Stimulated activated CD4-positive, alpha-beta T cell treated with anti-CD3 and anti-CD28 coated beads, Interleukin-1b, Interleukin-23, amount 100 ng/mL, for 24 hours (primary cell): ENCODE measurements at places on chromosomes 3 and 15.

DNA sequence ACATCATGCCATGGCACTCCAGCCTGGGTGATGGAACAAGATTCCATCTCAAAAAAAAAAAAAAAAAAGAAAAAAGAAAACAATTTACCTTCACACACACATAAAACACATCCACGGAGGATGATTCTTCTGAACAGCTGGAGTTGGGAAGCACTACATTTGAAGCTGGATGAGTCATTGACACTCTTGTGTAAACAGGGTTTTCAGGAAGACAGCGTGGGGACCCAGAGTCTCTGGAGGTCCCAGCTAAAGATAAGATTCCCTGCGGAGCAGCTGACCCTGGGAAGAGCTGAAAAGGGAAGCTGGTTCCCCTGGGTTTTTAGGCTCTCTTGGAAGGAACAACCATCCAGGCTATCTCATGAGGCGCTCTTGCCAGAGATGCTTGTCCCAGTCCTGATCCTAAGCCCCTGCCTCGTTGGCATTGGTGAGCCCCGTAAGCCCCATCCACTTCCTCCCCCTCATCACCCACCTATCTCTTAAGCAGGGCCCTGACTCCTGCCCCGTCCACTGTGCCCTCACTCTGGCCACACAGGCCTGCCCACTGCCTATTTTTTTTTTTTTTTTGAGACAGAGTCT is 32.0 kb upstream of the FURIN start:
- DNase-seq: no peak

DNA sequence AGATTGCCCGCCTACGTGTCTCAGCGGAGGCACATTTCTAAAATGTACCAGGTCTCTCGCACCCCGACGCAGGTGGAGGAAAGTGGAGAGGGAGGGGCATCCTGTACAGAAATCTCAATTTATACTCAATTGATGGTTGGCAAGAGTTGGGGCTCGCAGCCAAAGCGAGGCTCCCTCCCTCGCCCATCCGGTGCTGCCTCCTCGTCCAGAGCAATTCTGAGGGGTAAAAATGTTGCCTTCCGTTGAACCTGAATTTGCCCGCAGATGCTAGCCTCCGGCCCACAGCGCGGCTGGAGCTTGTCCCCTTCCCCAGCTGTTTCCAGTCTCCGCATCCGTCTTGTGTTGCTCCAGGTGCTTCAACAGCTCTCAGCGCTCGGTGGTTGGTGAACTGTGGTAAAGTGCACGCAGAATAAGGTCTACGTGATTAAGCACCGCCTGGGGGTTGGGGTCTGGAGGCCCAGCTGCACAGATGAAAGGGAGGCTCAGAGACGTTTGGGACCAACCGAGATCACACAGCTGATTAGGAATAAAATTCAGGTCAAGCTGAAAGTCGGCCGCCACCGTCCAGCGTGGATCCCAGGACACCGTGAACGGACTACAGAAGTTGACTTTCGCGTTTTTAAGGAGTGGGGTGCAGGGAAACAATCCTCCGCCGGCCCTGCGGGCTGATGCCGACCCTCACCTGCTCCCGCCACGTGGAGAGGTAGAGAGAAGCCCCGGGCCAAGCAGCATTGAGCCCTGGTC is 846 bp upstream of the POLG start:
- no peak for DNase-seq

- no peak for DNase-seq
Observed at GRCh38 chr15:45495588-45495987, 27.0 kb downstream of the SLC30A4 start.

DNA sequence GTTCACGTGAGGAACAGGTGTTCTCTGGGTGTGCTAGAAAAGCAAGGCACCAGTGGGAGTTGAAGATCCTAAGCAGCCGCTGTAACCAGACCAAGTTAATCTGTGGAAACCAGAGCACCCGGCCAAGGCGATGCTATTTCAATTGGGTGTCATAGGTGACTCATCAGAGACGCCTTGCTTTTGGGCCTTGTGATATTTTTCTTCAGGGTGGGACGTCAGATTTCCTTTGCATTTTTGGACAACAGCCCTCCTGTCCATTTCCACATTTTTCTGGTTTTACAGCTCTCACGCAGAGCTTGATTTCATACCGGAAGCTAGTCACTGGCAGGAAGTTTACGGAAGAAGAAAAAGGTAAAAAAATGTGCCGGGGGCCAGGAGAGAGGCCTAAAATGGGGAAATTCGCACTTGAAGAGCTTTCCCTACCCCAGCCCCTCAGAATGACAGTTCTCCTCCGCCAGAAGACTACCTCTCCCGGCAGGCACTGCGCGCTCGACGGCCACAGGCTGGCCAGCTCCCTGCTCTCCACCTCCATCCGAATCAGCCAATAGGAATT is 471 bp upstream of the KBTBD8 start:
- DNase-seq: no peak
